ENCODE measurements at places on chromosomes 11 and 22.

DNA sequence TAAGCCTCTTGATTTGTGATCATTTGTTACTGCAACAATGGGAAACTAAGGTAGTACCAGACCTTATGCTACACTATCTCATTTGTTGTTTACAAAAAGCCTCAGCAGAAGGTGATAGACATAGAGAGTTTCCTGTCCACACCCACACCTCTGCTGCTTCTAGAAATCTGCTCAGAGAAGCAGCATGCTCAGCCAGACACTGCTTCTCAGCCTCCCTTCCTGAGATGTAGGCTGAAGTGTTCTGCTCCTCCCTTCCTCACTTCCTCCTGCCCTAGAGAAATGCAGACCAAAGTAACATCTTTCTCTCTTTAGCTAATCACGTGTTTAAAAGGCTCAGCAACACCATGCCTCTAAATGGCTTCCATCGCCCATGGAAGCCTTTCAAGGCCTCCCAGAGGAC lies 88.4 kb downstream of the SLC1A2 start:
- no peak for DNase-seq

GRCh38 chr11:108804511-108804910 lies 139.6 kb downstream of the DDX10 start:
- DNase-seq = no peak

GRCh38 chr11:74147199-74147929 lies 23.4 kb downstream of the C2CD3 start:
- no peak for DNase-seq

DNA sequence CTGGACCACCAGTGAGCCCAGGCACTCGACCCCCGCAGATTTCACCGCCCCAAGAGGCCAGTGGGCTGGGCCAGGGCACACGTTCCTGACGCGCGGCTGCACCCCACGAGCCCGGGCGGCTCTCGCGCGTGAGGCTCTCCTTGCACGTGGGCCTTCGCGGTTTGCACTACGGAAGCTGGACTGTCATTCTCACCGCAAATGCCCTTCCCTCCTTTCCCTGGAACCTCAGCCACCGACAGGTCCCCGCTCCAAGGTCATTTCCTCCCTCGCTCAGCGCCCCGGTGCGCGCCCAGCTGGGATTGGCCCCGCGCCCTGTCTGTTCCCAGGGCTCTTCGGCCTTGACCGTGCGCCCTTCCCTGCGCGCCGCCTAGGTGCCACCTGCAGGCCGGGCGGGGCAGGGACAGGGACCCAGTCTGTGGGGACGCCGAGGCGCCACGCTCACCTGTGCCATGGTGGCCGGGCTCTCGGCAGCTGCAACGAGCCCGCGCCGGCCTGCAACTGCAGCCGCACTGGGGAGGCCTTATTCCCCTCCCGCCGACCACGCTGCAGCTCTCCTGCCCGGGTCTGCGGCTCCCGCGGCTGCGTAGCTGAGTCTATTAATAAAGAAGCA lies 2.1 kb upstream of the CPT1A start:
- DNase-seq = no peak

GRCh38 chr11:63609971-63610580 lies 4.2 kb downstream of the PLAAT3 start:
- no peak for DNase-seq

GRCh38 chr11:59801981-59802638 lies 8.5 kb downstream of the MRPL16 start:
- DNase-seq = no peak

DNA sequence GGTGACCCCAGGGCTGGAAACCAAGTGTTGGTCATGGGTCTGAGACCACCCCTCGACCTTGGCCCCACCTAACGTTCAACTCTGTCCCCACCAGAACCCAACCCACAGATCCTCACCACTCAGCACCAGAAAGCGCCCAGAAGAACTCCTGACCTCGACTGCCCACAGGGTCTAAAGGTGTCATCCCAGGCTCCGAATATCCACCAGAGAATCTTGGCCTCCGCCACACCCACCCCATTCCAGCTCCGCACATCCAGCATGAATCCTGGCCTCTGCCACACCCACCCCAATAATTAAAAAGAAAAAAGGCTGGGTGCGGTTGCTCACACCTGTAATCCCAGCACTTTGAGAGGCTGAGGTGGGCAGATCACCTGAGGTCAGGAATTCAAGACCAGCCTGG lies 1.3 kb downstream of the CERK start:
- DNase-seq = no peak

- DNase-seq = no peak
Observed at GRCh38 chr11:101478587-101479369, 105.0 kb downstream of the TRPC6 start.

GRCh38 chr11:132464003-132464342 lies 1068.3 kb downstream of the OPCML start:
- no peak for DNase-seq

DNA sequence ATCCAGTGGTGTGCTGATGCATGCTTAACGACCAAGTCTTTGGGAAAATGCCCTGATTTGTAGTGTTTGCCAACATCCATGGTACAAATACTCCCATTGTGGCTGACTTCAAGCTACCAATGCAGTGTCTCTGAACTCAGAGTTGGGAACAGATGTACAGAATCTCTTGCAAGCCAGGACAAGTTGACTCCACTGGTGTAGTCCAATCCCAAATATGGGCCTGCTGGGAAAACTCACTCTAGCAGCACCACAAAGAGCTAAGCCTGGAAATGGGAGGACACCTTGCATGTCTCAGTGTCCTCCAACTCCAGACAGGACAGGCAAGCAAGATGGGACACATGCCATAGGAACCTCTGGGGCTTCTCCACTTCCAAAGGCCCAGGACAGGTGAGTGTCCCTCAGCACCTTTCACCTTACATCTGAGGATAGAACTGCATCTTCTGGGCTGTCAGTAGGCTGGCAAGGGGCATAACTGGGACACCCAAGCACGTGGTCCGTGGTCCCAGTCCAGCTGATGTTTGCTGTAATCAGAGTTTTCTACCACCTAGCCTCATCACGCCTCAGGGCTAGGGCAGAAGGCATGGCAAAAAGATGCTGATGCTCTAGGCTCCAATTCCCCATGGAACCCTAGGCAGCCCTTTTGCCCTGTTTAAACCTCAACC lies 6.5 kb downstream of the LMO1 start:
- no peak for DNase-seq

All from activated CD8-positive, alpha-beta memory T cell treated with anti-CD3 and anti-CD28 coated beads for 4 hours (primary cell).